Hematopoietic multipotent progenitor cell treated with erythropoietin and hydrocortisone succinate and interleukin-3 and kit ligand, for 4 days (in vitro differentiated cells): ENCODE measurements at places on chromosomes 3 and 15.

GRCh38 chr3:49841126-49841696 is 15.2 kb downstream of the TRAIP start:
- peak; percentile 77 for DNase-seq

DNA sequence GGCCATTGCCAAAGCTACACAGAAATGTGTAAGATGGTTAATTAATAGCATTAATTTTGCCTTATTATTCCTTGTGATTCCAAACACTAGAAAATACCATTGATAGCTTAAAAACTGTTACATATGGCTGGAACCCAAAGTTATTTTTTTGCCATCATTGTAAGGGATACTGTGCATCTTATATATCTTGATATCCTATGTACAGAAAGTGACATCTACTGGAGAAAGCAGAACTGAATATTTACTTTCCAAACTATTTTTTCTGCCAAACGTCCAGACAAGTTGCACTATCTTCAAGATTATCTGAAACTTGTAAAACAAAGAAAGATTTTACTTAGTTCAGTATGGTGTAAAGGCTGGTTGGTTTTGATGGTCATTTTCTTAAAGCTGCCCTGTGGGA is 33.3 kb upstream of the MEIS2 start:
- no peak for DNase-seq

GRCh38 chr3:113717818-113718217 is 21.4 kb upstream of the USF3 start:
- no peak for DNase-seq

- DNase-seq = no peak
Measured at GRCh38 chr3:130905551-130905950, 11.7 kb downstream of the ATP2C1 start.

DNA sequence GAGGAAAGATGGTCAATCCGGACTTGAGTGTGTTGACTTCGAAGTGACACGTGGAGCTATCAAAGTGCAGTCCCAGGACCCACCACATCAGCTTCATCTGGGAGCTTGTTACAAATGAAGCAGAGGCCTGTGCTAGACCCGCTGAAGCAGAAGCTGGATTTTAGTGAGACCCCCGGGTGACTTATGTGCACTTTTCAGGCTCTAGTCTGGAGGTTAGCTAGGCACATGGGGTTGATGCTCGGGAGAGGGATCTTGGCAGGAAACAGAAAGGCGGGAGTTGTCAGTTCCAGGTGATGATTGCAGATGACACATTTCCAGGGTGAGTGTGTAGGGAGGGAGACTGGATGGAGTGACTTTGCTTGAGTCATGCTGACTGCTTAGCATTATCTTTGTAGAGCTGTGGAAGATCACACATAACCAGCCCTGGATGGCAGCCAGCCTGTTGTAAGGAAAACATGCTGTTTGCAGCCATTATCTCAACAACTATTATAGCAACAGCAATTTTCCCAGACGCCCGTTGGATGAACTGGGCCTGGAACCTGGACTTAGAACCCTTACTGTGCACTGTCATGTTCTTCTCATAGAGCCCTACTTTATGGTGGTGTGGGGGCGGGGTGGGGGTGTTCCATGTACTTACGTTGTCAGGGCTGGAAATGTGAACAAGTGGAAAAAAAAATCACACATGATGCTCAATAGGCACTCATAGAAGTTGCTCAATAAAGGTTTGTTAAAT is 122.4 kb downstream of the THSD4 start:
- no peak for DNase-seq

- DNase-seq = no peak
Measured at GRCh38 chr3:141529717-141530414, 43.0 kb downstream of the RASA2 start.

GRCh38 chr15:71201477-71201876 is 86.2 kb downstream of the THSD4 start:
- DNase-seq = no peak

GRCh38 chr15:63502137-63502766 is 2.1 kb upstream of the USP3 start:
- DNase-seq = no peak

DNA sequence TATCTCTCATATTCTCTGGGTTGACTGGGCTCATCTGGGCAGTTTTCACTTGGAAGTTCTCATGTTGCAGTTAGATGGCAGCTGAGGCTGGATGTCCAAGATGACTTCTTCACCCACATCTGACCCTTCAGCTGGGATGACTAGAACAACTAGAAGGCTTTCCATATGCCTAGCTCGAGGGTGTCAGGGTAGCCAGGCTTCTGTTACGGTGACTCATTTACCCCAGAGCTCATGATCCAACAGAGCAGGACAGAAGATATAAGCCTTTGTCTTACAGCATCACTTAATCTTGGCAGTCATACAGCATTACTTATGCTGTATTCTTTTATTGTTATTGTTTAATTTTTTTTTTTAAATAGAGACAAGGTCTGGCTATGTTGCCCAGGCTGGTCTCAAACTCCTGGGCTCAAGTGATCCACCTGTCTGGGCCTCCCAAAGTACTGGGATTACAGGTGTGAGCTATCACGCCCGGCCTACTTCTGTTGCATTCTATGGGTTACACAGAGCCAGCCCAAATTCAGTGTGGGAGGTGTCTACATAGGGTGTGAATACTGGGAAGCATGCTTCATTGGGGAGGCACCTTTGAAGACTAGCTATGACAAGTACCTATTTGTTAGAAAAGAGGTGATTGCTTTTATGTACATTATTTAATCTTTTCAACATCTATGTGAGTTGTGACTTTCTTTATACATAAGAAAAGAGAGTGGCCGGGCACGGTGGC is 10.7 kb downstream of the HMCES start:
- DNase-seq = peak; percentile 19

- DNase-seq = no peak
Measured at GRCh38 chr3:125104639-125105038, 48.8 kb upstream of the HEG1 start.

DNA sequence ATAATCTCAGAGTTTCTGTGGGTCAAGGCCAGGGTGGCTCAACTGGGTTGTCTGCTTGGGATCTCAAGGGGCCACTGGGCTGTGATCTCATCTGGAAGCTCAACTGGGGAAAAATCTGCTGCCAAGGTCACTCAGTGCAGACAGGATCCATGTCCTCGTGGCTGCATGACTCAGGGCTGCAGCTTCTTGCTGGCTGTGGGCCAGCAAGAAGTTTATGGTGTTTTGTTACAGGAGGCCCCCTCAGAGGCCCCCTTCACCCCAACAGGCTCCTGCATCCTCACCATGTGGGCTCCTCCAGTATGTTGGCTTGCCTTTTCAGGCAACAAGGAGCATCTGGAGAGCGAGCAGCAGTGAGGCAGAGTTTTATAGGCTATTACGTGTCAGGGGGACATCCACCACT is 14.6 kb downstream of the OCA2 start:
- DNase-seq = no peak

DNA sequence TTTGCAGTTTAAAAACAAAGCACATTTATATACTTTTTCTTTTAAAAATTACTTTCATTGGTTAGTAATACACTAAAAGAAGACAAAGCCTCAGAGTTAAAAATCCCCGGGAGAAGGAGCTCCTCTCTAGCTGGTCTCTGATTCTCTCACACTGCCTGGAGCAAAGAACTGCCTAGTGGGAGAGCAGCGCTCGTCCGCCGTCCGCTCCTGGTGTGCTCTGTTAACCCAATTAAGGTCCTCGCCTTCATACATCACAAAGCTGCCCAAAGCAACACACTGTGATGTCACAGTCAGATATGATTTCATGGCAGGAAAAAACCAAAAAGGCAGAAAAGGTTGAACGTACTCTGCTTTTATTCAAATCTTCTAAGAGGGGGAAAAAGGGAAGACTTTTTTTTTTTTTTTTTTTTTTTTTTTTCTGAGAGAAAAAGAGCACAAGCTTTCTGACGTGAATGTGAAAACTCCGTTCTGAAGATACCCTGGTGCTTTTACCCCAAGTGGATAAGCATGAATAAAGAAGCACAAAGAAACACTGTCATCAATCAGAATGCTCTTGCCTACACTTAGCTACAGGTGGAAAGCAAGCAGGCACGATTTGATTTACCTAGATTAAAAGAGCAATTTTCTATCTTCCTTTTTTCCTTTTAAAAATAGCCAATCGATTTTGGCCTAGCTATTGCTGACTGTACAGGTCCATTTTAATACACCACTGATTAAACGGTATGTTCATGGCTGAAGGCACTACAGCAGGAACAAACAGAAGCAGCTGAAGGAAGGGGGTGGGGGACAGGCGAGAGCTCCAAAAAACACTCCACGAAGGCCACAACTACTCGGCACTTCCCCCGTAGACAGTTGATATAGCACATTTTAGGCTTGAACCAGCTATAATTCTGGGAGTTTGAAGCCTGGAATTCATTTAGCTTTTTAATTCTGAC is 115.2 kb downstream of the TIGIT start:
- DNase-seq = no peak

- DNase-seq = peak; percentile 55
Measured at GRCh38 chr3:172321035-172321434, 127.2 kb downstream of the GHSR start.
